ENCODE measurements at places on chromosomes 5 and 9.

- no peak for DNase-seq
These were observed 61.1 kb upstream of the UNC5A start for GRCh38 chr5:176748967-176749935.

DNA sequence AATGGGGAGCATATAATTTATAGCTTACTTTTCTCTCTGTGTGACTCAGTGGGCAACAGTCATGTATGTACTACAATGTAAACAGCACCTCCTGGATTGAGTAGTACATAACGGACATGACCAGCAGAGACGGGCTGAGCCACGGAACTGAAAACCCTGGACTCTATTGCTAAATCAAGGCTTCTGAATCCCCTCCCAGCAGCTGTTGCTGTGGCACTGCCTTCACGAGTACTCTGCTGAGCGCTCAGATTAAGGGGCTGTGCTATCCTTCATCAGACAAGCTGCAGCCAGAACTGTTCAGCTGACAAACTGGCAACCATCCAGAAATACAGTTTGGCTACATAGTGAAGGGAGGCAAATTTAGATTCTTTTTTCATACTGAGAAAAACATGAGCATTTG, 131.3 kb upstream of the CCDC180 start:
- no peak for DNase-seq

GRCh38 chr9:81053298-81054025, 635.9 kb downstream of the TLE1 start:
- DNase-seq: no peak

GRCh38 chr5:64727150-64727549, 36.8 kb downstream of the SHISAL2B start:
- DNase-seq: no peak

DNA sequence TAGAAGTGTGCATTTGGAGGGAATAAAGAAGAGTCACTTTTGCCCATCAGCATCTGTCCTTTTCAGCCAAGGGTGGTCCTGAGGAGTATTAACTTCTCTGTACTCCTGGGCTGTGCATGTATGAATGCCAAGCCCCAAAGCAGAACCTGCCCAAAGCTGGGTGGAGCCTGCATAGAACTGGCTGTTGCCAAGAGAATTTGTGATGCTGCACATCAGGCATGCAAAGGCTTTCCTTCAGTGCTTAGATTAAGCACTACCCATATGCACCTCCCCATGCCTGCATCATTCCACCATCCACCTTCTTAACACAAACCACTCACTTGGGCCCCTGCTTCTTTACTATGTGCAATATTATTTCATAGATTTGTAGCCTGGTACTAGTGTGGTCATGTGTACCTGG, 493.8 kb downstream of the KIF4B start:
- DNase-seq: no peak

- DNase-seq: no peak
These were observed 23.9 kb downstream of the TLE1 start for GRCh38 chr9:81665322-81665871.

GRCh38 chr9:93467462-93467861, 14.1 kb upstream of the FAM120AOS start:
- no peak for DNase-seq

GRCh38 chr5:168793841-168794837, 215.0 kb upstream of the PANK3 start:
- DNase-seq: no peak

DNA sequence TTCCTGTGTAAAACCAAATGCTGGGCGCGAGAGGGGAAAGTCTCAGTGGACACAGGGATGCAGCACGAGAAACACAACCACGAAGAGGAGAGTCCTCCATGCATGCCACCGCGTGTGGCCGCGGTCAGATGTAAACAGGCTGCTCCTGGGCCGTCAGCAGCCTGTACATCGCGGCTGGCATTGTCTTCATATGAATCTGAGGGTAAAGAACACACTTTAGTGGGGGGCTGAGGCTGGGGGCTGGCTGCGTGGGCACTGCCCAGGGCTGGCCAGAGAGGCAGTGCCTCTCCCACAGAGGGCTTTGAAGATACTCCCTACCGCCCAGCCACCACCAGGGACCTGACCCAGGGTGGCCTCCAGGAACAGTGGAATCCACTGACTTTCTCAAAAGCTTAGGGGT, 106.2 kb downstream of the ENTREP1 start:
- DNase-seq: no peak

DNA sequence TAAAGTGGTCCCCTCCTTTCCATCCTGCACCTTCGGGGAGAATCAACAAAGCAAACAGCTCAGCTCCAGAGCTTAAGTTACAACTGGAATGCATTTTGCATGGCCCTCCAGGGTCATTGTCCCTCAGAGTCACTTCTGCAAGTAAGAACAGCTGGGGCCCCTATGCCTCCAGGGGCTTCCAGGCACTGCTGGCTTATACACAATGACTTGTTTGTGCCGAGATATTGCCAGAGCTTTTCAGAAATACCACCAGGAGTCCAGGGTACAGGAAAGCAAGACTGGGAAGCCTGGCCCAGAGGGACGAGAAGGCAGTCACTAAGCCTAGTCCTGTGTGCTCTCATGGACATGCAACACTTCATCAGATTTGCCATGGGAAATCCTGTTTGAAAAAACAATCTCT, 11.3 kb downstream of the FRMD3 start:
- DNase-seq: no peak

DNA sequence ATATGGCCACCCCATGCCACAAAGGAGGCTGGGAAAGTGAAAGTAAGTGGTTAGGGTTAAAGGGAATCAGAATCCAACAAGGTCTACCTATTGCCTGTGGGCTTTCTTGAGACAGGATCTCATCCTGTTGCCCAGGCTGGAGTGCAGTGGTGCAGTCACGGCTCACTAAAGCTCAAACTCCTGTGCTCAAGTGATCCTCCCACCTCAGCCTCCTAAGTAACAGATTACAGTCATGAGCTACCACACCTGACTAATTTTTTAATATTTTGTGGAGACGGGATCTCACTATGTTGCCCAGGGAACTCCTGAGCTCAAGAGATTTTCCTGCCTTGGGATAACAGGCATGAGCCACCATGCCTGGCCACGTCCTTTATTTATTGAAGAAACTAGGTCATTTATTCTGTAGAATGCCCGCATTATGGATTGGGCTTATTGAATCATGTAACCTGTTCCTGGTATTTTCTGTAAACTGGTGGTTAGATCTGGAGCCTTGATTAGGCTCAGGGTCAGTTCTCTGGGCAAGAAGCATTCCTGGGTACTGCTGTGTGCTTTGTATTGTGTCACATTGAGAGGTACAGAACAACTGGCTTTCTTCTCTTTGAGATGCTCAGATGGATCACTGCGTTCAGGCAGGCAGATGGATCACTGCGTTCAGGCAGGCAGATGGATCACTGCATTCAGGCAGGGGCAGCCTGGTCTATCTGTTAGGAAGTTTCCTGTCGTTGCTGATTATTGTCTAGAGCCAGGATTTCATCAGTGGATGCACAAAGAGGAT, 41.6 kb downstream of the ERGIC1 start:
- DNase-seq: no peak

DNA sequence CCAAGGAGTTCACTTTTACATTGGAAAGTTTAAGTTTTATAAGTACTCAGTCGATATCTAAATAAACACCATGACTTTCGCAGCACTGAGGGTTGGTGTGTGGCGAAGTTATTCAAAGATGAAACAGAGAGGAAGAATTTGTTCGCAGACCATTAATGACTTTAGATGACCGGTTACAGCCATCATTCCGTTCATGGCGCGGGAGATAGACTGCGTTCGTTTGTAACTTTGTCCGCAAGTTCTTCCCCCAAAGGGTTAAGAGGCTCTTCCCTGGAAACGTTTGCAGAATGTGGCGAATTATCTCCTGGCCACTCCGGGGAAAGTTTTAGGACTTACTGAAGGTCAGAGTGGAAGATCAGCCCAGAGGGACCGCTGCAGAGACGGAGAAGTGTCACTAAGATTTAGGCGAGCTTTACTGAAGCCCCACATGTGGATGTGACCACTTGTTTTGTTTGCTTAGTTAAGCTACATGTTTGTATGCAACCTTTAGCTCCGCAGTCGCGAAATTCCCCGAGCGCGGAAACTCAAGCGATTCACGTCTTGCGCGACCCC, 2.2 kb upstream of the FOXD1 start:
- no peak for DNase-seq

DNA sequence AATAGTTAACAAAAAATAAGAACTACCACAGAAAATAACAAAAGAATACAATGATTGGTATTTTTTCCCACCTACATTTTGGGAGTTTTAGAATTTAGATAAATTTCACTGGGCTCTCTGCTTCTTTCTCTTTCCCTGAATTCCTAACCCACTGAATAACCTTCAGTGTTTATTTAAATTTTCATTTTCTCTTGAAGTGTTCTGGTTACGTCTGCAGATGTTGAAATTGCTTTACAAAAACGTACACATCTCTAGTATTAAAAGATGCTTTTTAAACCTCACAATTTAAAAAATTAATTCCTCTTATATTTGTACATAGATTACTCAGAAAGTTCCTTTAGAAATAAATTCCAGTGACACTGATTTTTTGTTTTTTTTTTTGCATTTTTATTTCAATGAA, 158.7 kb upstream of the TUT7 start:
- DNase-seq: no peak

Data from CD4-positive, alpha-beta T cell treated with Interleukin-15 for 4 hours (primary cell).